ENCODE measurements at places on chromosomes 16 and 17.
A peak's percentile ranks its signal among the peaks of the same experiment; 100 is the strongest.

DNA sequence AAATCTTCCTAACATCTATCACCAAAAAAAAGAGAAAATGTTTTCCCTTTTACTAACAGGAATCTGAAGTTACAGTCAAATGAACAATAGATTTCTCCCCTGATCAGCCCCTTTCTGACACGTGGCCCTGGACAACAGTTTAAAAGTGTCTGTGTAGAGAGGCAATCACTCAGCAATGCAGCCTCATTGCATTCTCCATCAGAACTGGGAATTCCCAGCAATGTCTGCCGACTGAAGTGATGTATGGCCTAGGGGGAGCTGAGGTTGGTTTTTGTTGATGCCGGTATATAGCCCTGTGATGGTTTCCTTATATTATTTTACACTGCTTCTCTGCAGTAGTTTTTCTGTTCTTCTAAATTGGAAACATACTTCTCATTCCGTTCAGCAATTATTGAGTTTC is 904.3 kb upstream of the CDH8 start:
- DNase-seq = no peak

- DNase-seq = peak; percentile 45
Measured at GRCh38 chr17:8563981-8564602, 66.4 kb downstream of the MYH10 start.

DNA sequence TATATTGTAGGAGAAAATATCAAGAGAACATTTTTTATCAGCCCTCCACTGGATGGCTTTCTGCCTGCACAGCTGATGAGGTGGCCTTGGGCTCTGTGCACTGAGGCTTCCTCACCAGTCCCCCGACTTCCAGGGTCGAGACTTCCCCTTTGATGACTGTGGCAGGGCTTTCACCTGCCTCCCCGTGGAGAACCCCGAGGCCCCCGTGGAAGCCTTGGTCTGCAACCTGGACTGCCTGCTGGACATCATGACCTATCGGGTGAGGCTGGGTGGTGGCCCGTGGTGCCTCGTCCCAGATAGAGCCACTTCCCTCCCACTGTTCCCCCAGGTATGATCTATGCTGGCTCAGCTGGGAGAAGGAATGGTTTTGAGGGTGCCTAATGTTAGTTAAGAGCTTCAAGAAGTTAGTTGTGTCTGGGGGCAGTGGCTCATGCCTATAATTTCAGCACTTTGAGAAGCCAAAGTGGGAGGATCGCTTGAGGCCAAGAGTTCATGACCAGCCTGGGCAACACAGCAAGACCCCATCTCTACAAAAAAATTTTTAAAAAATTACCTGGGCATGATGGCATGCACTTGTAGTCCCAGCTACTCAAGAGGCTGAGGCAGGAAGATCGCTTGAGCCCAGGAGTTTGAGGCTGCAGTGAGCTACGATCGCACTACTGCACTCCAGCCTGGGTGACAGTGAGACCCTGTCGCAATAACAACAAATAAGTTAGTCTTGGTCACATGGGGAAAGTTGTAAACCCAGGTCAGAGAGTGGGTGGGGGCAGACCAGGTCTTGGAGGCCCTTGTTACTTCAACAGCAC is 11.8 kb downstream of the FCSK start:
- DNase-seq = no peak

GRCh38 chr17:71180801-71181385 is 939.9 kb upstream of the SOX9 start:
- DNase-seq = peak; percentile 15

DNA sequence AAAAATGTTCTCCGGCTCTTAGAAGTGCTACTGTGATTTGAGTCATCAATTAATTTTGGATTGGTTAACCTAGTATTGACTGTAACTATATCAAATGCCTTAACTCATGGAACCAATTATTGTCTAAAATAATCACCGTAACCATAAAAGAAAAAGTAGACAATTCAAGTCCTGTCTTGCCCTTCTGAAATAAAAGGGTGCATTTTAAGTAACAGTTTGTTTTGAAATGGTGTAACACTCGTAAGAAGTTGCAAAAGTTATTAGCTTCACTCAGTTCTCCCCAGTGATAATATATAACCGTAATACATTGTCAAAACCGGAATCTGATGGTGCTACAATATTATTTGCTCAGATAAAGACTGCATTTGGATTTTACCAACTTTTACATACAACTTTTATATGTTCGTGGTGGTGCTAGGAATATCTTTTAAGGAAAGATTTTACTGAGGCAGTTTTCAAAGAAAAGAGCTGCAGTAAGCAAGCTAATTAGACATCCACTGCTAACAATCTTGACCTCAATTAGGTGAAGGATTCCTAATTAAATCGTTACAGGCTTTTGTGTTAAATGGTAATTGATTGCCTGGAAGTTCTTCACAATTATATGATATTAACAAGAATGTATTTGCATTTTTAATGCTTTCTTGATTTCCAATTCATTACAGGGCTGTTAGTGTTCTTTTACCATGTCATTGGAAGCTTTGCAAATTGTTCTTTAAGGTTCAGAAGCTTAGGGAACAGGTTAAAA is 413.1 kb upstream of the MON1B start:
- no peak for DNase-seq

GRCh38 chr16:66898207-66898606 is 17.9 kb downstream of the PDP2 start:
- DNase-seq = no peak

GRCh38 chr17:48570325-48571023 is 7.7 kb downstream of the HOXB4 start:
- DNase-seq = no peak

DNA sequence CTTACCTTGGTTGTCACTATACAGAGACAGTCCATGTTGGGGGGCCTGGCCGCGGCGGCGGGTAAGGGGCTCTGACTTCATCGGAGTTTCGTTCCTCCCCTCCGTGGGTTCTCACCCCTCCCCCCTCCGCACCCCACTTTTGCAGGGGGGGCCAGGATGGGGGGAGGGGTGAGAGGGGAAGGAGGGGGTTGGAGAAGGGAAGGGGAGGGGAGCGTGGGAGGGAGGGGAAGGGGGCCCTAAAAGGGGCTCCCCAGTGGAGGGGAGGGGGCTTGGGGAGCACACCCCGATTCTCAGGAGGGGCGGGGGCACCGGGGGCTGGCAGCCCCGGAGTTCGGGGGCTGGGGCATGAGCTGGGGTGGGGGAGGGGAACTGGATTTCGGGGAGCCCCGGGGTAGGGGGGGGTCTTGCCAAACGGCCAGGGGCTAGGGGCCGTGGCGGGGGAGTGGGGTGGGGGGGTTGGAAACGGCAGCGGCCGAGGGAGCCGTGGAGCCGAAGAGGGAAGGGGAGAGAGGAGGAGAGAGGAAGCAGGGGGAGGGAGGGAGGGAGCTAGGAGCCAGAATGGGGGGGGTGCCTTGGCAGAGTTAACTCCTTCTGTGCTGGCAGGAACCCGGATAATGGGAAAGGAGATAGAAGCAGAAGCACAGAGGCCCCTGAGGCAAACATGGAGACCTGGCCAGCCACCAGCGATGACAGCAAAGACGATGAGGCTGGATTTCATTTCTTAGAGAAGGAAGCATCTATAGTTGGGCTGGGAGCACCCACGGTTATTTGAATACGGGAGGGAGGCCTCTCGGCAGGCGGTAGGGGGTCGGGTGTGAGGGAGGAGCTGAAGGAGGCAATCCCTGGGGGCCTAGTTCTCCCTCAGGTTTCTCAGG is 2.3 kb downstream of the DLG4 start:
- DNase-seq = no peak

DNA sequence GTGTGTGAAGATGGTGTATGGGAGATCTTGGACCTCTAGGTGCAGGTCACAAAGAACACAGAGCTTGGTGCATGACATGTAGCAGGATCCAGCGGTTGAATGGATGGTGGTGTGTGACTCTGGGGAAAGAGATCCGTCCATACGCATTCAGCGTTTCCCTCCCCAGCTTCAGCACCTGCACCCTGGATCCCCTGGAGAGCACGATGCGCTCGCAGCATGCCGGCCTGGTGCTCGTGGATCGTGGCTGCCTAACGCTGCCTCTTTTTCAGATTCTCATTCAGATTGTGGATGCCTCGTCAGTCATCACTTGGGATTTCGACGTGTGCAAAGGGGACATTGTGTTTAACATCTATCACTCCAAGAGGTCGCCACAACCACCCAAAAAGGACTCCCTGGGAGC is 70.9 kb downstream of the SEC14L1 start:
- no peak for DNase-seq

DNA sequence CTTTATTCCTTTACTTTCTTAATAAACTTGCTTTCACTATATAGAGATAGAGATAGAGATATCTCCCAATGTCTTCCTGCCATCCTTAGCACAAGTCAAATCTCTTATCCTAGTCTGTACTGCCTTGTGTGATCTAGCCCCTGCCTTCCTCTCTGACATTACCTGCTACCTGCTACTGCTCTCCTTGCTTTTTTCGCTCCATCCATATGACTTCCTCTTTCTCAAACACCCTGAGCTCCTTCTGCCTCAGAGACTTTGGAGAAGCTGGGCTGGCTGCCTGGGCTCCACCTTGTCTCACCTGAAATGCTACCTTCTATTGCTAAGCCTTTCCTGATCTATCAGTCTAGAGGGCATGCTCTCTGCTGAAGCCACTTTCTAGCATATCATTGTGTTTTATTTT is 24.7 kb upstream of the WSB1 start:
- DNase-seq = no peak

GRCh38 chr17:76562734-76563148 is 22.9 kb downstream of the PRCD start:
- DNase-seq = peak; percentile 88

DNA sequence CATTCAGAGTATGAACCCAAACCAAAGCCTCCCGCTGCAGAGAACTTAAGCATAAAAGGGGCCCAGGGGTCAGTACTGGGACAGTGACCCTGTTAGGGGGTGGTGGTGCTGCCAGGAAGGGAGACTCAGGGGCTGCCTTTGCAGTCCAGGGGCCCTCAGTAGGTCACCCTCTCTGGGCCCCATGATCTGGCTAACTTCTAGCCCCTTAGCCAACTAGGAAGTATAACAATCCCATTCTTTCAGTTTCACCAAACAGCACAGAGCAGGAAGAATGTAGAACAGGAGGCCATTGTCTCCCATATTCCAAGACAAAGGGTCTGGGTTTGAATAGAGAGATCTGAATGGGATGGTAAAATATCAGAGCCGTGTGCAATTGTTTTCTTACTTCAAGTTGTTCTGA is 378.6 kb upstream of the C16orf82 start:
- no peak for DNase-seq

DNA sequence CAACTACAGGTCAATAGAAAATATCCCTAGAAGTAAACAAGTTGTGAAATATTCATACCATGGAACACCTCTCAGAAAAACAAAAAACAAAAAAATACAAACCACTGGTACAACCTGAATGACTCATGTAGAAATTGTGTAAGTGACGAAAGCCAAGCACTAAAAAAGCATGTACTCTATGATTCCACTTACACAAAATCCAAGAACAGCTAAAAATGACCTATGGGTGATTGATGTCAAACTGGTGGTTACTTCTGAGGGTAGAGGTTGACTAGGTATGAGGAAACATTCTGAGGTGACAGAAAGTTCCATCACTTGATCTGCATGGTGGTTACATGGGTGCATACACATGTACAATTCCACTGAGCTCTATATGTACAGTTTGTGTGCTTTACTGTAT is 31.1 kb downstream of the DHRS7C start:
- DNase-seq = no peak

DNA sequence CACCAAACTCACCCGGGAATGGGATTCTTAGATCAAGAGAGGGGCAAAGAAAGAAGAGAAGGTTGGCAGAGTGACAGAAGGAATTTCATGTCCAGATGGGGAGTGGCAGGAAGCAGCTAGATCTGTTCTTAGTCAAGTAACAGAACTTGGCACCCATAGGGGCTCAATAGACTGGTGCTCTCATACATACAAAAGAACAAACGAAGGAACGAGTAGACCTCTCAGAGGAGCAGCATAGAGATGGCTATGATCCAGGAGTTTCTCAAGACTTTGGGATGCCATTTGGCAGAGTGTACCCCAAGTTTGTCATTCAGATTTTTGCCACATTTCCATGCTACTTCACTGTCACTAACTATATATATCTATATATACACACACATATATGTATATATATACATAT is 47.9 kb downstream of the GINS3 start:
- DNase-seq = no peak

DNA sequence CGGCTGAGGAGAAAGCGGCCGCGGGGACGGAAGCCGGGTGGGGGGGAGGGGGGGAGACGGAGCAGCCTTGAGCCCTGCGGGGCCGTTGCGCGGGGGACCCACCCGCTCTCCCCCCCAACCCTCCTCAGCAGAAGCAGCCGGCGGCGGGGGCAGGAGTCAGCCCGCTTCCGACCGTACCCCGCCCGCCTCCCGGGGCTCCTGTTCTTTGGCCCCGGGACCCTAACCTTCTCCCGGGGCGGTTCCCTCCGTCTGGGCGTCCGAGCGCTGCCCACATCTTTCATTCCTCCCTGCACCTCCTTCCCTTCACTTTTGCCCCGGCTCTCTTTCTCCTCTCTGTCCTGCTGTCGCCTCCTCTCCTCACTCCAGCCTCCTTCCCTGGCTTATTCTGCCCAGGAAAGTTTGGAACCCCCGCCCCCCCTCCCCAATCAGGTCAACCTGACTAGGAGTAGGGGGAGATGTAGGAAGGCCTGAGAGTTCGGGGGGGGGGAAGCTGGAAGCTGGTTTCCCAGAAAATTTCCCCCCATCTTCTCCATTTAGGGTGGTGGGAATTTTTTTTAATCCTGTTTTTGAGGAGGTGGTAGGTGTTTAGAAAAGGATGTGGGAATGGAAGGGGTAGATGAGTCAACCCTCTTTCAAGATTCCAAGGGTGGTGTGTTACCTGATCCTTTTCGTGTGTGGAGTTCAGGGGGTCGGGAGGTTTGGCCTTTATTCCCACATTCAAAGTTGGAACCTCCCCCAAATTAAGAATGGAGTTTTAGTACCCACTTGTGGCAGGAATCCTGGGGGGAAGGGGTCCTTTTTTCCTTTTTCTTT is 427 bp upstream of the NLK start:
- peak; percentile 20 for DNase-seq

GRCh38 chr16:51500306-51500705 is 349.2 kb upstream of the SALL1 start:
- no peak for DNase-seq

DNA sequence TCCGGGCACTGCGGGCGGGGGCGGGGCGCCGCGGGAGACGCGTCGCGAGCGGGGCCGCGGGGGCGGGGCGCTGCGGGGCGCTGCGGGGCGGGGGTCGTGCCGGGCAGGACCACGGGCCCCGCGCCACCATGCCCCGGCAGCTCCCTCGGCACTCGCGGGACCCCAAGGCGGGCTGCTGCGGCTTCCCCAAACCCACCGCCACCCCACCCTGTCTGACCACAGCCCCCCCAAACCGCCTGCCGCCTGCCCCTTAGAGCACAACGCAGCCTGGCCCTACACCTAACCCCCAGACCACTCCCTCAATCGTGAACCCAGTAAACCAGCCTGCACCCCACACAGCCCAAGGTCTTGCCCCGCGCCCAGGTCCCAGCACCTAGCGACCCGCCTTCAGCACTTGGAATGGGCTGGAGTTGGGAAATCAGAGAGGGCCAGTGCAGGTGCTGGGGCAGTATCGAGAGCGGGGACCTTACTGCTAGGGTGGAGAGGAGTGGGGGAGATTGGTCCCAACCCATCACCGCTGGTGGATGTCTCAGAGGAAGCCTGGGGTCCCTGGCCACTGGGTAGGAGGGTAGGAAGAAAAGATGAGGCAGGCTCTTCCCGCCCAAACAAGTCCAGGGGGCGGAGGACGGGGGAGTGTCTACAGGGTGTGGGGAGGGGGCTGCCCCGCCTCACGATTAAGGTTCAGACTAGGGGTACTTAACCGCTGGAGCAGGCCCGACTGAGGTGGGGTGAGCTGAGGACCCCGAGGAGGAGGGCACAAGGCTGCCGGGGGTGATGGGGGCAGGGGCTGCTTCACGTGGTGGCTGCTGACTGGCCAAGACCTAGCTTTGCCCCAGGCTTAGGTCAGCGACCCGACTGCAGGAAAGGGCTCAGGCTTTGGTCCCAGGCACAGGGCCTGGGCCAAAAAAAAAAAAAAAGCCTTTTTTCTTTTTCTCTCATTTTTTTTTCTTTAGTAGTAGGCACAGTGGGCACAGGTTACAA is 539 bp upstream of the VAMP2 start:
- DNase-seq = no peak

All from HFF-Myc (cell line).